ENCODE measurements at places on chromosomes 3 and 15. TPM values are rescaled to one million over a fixed set of nuclear protein-coding genes. Genes with fewer than 3 reads are reported as not detected.

DNA sequence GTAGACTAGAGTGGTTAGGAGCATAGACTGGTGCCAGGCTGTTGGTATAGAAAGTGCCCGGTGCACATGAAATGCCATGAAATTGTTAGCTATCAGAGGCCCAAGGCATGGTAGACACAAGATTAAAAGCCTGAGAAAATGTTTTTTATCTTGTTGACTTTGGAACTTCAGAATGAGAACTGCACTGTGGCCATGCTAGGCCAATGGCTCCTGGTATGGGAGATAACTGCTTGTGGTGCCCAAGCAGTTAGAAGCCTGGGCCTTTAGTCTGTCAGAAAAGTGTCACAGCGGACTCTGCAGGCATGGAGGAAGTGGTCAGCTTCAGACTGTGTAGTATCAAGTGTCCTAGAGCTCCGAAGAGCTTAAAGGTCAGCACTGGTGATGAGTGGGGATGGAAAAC is 11.9 kb downstream of the FYCO1 start:
- H3K27ac ChIP-seq: no peak overlapping the region
- peaks cover 41% of the 10 kb centered on the region for H3K4me1 ChIP-seq
- no peak overlapping the region for H3K4me3 ChIP-seq
- H3K27me3 ChIP-seq: no peaks in the 10 kb centered on the region

GRCh38 chr3:114623420-114624046 is 329.7 kb downstream of the TIGIT start:
- peak overlapping the region; percentile 40 for H3K4me3 ChIP-seq
- 0 out of 2 replicates have a peak, but pooled peaks cover 10% of the 10 kb centered on the region for H3K36me3 ChIP-seq
- H3K27ac ChIP-seq: peak overlapping the region; percentile 98
- DNase-seq: peak; percentile 44
- peaks cover 22% of the 10 kb centered on the region for H3K4me1 ChIP-seq
- no peaks in the 10 kb centered on the region for H3K27me3 ChIP-seq

- H3K27ac ChIP-seq: no peak overlapping the region
- H3K4me1 ChIP-seq: peaks cover 6% of the 10 kb centered on the region
- no peaks in the 10 kb centered on the region for H3K36me3 ChIP-seq
- H3K27me3 ChIP-seq: no peaks in the 10 kb centered on the region
- no peak overlapping the region for H3K4me3 ChIP-seq
Observed at GRCh38 chr3:194166682-194167479, 30.9 kb downstream of the HES1 start.

Gene GOLGA6B
- total RNA-seq: not detected

Gene AP3B2
- total RNA-seq: 0.11 TPM

All from SJSA1 (cell line).